ENCODE measurements at places on chromosomes 1 and 21.

DNA sequence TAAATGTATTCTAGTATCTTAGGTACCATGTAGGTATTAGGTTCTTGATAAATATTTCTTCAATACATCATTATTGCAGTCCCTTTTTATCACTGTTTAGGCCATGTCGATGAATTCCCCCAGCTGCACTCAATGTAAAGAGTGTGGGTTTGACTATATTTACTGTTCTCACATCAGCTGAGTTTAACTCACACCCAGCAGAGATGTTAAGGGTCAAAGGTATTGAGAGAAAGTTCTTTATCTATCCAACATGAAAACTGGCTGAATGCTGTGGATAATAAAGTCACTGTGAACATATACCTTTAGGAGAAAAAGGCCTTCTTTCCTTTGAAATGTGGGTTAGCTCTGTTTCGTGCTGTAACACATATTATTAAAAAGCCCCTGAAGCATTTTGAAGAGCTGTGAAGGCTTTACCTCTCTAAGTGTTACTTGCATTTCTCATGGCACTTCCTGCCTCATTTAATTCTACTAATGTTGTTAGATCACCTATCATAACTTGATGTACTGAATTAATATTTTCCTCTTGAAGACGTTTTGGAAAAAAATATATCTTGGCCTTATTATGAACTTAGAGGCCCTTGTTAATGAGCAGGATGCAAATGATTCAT lies 19.1 kb upstream of the LYST start:
- no peak for DNase-seq

DNA sequence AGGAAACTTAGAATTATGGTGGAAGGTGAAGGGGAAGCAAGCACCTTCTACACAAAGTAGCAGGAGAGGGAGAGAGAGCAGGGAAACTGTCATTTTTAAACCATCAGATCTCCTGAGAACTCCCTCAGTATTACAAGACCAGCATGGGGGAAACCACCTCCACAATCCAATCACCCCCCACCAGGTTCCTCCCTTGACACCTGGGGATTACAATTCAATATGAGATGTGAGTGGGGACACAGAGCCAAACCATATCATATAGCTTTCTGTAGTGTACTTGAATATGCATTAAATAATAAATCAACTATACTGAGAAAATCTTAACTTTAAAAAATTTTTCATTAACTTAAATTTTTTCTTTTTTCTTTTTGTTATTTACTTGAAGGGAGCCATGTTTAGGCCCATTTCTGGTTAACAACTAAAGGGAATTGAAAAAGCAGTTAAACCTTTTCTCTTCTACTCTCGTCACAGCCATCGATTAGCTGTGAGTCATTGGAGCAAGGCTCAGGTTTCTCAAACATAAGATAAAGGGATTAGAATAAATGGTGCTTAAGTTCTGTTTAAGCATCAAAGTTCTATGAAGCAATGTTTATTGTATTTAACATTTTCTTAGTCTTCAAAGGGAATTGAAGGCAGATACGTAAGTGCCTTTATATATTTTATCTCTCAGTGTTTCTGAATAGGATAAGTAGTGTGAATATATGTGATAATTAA lies 72.2 kb upstream of the DPT start:
- DNase-seq: no peak

DNA sequence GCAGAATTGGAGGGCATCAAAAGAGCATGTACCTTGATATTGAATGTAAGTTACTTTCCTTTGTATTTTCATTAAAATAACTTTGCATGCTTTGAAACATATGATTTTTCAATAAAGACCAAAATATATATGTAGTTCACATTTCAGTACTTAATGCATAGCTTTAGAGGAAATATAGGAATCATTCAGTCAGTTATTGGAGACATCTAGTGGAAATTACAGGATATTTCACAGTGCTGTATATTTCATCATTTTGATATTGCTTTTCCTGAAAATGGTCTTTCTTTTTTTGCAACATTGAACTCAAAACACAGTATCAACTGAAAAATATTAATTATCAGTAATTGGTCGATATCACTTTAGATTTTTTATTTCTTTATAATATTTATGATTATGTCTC lies 375.8 kb downstream of the NCAM2 start:
- no peak for DNase-seq

DNA sequence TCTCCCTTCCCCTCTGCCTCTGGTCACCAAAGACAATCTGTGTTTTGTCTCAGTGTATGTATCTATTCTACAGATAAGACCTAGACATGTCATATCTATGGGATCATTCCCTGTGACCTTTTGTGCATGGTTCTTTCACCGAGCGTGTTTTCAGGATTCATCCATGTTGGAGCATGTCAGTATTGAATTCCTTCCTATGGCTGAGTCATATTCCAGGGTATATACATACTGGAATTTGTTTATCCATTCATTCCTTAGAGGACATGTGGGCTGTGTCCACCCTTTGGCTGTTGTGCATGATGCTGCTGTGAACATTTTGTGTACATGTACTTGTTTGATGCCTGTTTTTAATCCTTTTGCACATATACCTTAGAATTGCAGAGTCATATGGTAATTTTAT lies 69.9 kb downstream of the NFASC start:
- no peak for DNase-seq

GRCh38 chr1:39370602-39371001 lies 120.8 kb upstream of the BMP8A start:
- DNase-seq: no peak

- no peak for DNase-seq
These were observed 1.0 kb downstream of the ZBTB48 start for GRCh38 chr1:6580593-6581409.

DNA sequence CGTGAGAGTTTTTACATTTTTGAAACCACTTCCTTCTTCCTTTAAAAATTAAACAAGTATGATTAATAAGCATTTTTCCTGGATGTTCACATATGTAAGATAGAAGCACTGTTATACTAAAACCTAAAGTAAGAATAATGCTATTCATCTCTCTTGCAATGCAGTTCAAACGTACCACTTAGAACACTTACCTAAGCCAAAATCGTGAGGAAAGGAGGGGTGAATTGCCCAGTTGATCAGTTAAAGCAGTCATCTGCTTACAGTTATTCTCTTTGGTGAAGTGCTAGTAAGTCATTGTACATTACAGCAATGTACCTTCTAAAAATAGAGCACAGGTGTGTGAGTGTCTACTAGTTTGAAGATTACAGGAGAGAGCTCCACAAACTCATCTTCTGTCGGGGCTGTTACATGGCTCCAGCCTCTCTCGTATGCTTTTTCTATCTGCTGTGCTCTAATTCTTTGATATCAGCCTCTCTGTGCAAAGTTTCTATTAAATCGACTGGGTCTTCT lies 3.4 kb downstream of the NCAM2 start:
- DNase-seq: no peak

GRCh38 chr1:165914136-165914798 lies 86.9 kb downstream of the UCK2 start:
- DNase-seq: peak; percentile 43

DNA sequence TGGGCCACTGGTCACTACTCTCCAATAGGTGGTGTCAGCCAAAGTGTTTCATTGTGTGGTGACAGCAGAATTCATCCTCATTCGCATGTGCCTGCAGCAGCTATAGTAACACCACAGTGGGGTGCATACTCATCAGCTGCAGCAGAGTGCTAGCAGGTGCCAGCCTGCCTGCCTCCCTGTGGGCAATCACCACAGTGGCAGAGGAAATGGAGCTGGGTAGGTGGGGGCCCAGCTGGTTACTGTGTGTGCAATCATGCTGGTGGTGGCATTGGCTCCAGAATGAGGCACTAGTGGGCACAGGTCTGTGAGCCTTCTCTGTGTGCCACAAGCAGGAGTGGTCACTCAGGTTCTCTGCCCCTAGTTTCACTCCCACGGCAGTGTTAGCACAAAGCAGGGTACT lies 579.2 kb downstream of the PTPRC start:
- DNase-seq: no peak

DNA sequence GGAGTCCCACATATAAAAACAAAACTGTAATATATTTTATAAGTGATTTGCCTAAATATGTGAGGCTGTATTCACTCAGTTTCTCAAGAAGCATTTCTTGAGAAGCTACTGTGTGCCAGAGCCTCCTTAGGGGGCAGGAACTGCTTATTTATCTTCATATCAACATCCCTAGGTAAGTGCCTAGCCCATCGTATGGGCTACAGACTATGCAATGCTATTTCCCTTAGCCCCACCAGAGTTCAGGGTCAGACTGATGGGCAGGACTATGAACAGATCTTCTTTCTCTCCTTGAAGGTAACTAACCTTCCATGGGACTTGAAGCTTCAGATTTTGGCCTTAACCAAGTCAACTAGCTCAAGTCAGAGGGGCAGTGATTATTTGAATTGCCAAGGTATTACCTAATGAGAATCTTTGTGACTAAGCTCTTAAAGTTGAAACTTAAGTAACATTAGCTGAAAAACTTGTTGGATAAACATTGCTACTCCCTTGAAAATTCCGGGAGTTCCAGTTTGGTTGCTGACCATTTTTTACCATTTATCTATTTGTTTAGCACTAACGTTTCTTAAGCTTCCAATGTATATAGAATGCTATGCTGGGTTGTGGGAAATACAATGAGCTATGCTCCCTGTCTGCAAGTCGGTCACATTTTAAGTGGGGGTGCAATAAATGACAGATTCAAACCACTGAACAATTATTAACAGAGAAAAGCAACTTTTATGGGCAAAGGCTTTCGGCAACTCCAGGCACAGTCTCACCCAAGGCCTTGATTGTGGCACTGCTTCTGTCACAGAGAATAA lies 85.2 kb downstream of the GPR88 start:
- DNase-seq: no peak

DNA sequence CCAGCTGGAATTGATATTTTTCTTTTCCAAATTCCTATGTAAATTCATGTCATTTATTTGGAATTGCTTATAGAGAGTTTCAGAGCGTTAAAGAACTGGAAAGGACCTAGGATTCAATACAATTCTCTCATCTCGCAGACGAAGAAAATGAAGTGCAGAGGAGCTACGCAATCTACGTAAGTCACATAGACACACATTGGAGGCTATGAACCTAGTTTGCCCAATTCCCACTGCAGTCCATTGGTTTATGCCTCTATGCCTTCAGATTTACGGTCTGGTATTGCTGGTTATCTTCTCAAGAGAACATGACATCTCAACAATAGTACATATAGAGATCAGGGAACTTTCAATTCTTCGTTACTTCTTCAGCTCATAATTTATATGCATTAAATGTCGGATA lies 971 bp upstream of the RNF2 start:
- DNase-seq: no peak

- peak; percentile 73 for DNase-seq
These were observed 610 bp upstream of the HES4 start for GRCh38 chr1:1000357-1001056.

DNA sequence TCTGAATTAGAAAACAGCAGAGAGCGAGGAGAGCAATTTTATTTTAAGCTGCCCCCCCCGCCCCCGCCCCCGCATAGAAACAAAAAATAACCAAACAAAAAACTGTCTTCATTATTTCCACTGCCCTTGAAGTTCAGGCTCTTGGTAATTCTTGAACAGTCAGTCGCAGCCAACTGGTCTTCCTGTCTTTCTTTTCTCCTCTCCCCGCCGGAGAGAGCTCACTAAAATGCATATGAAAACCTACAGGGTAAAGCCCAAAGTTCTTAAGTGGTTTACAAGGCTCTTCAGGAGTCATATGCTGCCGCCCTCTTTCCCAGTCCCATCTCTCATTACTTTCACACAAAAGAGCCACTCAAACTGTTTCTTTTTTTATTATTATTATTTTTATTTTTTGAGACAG lies 1.1 kb upstream of the ANKRD35 start:
- no peak for DNase-seq

DNA sequence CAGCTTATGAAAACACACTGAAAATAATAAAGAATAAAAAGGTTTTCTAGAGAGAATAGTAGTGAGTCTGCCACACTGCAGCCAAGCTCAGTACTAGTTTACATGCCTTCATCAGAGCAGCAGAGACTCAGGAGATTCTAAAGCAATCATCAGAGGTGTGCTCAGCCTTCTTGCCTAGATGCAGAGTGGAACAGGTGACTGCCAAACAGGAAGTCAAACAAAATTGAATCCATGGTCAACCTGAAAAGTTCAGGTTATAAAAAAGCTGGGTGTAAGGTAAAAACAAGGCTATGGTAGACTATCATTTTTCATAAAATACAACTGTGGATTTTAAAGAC lies 165.3 kb upstream of the C1orf105 start:
- DNase-seq: no peak

DNA sequence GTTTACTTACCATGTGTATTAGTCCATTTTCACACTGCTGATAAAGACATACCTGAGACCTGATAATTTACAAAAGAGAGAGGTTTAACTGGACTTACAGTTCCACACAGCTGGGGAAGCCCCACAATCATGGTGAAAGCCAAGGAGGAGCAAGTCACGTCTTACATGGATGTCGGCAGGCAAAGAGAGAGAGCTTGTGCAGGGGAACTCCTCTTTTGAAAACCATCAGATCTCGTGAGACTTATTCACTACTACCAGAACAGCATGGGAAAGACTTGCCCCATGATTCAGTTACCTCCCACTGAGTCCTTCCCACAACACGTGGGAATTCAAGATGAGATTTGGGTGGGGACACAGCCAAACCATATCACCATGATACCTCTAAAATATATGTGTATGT lies 39.3 kb upstream of the ERRFI1 start:
- no peak for DNase-seq

DNA sequence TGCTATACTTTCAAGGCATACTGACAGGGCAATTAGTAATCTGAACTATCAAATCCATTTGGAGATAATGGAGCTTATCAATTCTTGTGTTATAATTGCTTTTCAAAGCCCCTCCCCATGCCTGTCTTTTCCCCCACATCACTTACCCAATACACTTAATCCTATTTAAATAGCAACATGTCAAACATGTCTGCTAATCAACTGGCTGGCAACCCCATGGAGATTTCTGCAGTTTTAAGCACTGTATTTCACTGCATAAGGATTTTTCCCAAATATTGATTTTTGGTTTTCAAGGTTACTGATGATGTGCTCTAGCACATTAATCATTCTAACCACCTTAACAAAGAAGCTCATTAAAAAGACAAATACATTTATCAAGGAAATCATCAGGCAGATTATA lies 800.3 kb downstream of the PLA2G4A start:
- no peak for DNase-seq

DNA sequence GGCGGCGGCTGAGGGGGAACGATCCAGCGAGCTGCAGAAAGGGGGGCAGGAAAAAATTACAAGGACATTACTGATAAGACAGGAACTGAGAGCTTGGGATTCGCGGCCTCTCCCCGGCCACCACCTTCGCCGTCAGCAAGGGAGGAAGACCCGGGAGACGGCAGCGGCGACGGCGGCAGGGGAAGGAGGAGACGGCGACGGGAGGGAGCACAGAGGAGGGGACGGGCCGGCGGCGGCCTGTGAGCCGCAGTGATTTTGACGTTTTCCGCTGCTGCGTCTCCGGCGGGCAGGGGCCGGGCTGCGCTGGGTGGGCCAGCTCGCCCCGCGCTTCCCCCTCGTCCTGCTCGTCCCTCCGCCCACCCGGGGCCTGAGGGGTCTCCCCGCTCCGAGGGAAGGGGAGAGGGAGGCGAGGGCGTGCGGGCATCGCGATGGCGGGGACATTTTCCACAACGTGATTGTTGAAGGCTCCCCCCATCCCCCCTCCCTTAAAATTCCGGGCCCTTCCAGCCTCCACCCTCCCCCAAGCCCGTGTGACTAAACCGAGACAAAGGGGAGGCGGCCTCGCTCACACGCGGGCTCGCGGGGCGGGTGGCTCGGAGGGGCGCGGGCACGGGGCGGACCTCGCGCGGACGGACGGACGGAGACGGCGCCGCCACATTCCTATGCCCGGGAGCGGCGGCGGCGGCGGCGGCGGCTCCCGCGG lies 407 bp downstream of the CAMSAP2 start:
- no peak for DNase-seq

Measured in stimulated activated CD4-positive, alpha-beta T cell treated with anti-CD3 and anti-CD28 coated beads, Interleukin-2, amount 100 ng/mL, for 48 hours (primary cell).